ENCODE measurements at places on chromosomes 2 and 18.

DNA sequence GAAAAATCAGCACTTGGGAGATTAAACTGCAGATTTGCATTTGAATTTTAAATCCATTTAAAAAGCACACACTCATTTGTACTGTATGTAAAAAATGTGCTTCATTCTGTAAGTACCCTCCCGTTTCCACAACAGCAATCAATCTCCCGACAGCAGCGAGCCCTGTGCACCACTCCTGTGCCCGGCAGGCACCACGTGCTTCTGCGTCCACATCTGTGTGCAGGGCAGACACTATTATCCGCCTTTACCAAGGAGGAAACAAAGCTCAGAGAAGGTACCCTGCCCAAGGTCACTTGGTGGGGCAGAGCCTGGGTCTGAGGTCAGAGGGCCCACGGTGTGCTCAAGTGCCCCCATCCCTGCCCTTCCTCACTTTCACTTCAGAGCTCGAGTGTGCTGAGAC, 7.5 kb downstream of the HSBP1L1 start:
- no peak for DNase-seq

DNA sequence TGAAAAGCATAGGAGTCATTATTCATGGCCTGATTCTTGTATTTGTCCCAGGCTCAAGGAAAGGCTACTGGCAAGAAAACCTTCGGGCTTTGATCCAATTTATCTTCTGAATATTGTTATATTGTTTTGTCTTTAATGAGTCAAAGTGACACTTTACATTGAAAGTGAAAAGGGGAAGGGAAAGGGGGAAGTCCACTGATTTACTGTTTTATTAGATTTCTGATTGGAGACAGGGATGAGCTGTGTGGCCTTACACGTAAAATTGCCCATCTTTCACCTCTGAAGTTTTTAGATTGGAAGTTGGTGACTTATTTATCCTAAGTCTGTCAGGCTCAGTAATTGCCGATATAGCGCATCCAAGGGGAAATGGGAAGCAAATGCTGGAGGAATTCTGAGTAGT, 843.8 kb upstream of the LRRTM1 start:
- DNase-seq: no peak

- no peak for DNase-seq
Observed at GRCh38 chr2:1746174-1747064, 2.1 kb upstream of the PXDN start.

GRCh38 chr18:845152-845819, 33.2 kb upstream of the YES1 start:
- no peak for DNase-seq

DNA sequence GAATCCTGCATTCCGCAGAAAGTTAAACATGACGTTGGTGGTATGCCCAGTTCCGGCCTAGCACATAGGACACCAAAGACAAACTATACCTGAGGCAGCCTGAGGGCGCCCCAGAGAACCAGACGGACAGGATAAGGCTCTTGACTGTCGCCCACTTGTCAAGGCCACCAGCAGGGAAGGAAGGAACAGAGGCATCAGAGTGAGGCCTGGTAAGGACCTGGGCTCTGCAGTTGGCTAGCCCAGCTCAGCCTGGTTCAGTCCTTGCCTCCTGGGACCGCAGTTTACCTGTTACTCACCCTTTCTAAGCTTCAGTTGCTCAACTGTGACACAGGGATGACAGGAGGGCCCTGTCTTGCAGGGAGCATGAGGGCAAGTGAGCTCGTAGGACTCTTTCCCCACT, 82.1 kb downstream of the ACTR2 start:
- DNase-seq: no peak

DNA sequence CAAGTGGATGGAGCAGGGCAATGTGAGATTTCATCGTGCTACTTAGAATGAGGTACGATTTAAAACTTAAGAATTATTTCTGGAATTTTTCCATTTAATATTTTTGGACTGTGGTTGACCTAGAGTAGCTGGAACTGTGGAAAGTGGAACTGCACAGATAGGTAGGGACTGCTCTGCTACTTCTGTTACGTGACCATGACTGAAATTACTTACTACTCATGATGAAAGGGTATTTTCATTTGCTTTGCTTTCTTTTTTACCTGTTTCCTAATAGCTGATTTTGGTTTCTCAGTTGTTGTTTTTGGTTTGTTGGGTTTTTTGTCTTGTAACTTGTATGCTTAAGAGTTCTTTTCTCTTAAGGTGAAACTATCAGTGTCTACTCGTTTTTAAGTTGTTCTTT, 11.4 kb downstream of the UBE2E3 start:
- DNase-seq: no peak

- no peak for DNase-seq
Observed at GRCh38 chr2:143452817-143453451, 323.7 kb downstream of the ARHGAP15 start.

GRCh38 chr2:150617351-150617978, 130.0 kb upstream of the RND3 start:
- DNase-seq: no peak

DNA sequence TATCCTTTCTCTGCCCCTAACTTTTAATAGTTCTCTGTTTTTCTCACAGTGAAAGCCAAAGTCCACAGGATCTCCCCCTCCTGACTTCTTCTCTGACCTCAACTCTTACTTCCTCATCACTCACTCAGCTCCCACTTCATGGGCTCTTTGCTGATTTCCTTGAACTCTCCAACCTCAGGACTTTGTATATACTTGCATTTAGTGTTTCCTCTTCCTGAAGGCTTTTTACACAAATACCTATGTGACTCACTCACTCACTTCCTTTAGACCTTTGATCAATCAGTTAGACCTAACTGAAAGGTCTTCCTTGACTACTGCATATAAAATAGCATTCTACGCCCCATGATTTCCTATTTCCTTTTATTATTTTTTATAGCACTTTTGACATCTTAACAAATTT, 233.1 kb upstream of the MEX3C start:
- no peak for DNase-seq

DNA sequence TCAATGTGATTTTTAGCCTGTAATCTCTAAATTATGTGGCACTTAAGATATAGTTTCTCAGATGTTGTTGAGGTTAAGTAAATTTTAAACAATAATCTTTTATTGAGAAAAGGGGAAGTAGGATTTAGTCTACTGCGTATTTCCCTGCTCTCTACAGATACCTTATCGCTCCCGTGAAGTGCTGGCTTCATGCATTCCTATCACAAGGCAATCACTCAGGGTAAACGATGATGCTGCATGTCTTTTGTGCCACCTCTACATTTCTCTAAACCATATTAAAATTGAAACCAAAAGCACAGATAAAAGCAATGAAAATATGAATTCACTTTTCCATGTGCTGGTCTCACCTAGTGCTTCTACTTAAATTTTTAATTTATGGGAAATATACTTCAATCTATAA, 14.4 kb upstream of the RPE start:
- no peak for DNase-seq

DNA sequence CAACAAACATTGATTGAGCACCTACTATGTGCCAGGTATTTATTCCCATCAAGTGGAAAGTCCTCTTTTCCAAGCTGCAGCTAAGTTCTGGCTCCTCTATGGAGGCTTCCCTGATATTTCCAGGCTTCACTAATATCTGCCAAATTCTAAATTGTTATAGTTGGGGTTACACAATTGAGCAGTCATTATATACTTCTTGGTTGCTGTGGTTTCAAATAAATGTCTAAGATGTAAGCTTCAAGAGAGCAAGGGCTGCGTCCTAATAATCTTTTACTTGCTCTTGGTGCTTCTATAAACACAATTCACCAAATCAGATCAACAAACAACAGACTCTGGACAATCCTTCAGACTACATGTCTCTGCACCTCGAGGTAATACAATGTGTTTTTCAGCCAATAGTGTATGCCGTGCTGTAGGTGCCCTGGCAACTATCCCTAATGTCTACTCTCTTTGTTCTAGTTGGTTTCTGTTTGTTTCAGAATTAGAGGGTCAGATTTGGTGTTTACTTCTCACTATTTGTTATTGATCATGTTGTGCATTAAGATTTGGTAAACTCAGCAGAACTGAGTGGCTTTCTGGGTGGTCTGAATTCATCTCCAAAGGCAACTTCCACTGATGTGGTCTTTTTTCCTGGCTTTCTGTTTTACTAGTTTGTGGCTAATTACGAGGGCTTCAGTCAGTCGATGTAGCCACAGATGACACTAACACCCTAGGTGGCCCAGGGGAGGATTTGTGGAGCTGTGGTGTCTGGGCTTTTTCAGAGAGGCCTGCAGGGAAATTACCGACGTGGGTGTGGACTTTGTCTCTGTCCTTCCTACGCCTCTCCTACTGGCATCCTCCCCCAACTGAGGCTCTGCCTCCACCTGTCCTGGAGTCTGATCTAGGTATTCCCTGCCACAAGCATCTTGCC, 50.4 kb downstream of the CDCA7 start:
- no peak for DNase-seq

DNA sequence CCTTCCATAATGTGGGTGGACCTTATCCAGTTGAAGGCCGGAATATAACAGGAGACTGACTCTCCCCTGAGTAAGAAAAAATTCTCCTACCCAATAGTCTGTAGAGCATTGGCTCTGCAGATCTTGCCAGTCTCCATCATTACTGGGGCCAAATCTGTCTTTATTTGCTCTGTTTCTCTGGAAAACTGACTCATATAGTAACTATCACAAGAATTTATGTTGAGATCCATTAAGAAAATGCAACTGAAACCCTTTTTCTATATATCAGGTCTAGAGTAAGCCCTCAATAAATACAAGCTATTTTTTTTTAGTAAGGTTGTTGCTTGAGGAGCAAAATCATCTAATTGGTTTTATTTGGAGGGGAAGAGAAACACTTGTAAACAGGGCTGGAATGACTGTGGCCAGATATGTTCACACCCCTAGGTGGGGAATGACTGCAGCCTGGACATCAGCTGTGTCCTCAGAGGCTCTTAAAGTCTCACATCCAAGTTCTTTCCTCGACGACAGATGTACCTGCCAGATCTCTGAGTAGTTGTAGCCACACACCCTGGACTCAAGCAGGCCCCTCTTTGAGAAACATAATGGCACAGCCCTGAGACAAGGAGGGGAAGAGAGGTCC, 339.7 kb downstream of the TNS1 start:
- DNase-seq: no peak

- DNase-seq: no peak
Observed at GRCh38 chr2:3299703-3300102, 77.9 kb downstream of the EIPR1 start.

DNA sequence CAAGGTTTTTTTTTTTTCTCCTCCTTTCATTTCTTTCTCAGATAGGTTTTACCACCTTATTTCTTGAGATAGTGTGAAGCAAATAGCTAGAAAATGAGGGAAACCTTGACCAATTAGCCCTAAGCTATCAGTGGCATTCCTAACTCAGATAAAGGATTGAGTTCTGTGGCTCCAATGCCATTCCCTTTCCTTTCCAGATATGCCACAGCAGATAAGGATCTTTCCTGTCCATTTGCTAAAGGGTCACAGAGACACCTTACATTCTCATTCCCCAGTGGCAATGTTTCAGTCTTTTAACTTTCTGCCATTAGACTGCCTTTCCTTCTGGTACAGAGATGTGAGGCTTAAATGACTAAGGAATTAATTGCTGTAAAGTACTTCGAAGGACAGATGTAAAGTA, 81.7 kb downstream of the MGAT5 start:
- no peak for DNase-seq

GRCh38 chr2:57656198-57656597, 390.4 kb upstream of the VRK2 start:
- no peak for DNase-seq

DNA sequence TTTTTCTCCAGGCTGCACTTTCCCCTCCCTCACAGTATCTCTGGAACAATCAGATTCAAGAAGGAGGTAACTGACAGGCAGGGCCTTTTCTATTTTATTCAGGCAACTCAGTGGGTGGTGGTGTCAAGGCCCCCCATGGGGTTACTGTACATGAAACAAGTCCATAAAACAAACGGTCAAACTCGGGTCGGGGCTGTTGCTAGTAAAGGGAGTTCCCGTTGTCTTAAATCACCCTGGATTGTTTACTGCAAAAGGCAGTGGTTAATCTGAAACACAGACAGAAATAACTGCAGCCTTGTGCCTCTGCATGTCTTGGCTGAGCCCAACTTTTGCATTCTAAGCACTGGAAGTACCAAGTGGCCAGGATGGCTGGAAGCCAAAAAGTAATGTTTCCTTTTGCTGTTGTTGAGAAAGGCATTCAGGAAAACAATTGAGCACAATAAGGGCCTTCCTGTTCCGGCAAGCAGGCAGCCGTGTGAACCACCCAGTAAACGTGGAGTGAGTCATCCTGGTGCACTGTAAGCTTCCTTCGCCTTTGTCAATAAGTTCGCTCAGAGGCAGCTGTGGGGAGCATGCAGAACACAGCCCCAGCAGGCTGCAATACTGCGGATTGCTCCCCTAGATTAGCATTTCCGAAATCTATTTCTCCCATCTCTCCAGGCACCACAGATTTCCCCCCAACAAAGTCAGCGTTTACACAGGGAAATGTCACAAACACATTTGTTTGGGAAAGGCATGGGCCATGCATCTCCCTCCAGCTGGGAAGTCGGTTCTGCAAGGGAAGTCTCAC, 149.6 kb downstream of the IRS1 start:
- peak; percentile 71 for DNase-seq

GRCh38 chr18:77131652-77132368, 773 bp downstream of the MBP start:
- peak; percentile 21 for DNase-seq

- DNase-seq: no peak
Observed at GRCh38 chr2:195848119-195848899, 191.3 kb downstream of the SLC39A10 start.

GRCh38 chr2:190947711-190948251, 66.2 kb downstream of the STAT1 start:
- no peak for DNase-seq
